ENCODE measurements at places on chromosomes 2 and 18.
A peak's percentile ranks its signal among the peaks of the same experiment; 100 is the strongest.

DNA sequence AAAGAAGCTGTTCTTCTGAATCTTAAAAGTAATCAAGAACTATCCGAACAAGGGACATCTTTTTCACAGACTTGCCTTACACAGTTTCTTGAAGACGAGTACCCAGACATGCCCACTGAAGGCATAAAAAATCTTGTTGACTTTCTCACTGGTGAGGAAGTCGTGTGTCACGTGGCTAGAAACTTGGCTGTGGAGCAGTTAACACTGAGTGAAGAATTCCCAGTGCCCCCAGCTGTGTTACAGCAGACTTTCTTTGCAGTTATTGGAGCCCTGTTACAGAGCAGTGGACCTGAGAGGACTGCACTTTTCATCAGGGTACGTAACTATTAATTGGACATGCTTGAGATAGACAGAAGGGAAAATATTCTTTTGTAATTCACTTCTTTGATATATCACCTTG lies 2.4 kb downstream of the MRPL44 start:
- DNase-seq = no peak

GRCh38 chr2:74567881-74568280 lies 13.4 kb downstream of the DOK1 start:
- DNase-seq = no peak

DNA sequence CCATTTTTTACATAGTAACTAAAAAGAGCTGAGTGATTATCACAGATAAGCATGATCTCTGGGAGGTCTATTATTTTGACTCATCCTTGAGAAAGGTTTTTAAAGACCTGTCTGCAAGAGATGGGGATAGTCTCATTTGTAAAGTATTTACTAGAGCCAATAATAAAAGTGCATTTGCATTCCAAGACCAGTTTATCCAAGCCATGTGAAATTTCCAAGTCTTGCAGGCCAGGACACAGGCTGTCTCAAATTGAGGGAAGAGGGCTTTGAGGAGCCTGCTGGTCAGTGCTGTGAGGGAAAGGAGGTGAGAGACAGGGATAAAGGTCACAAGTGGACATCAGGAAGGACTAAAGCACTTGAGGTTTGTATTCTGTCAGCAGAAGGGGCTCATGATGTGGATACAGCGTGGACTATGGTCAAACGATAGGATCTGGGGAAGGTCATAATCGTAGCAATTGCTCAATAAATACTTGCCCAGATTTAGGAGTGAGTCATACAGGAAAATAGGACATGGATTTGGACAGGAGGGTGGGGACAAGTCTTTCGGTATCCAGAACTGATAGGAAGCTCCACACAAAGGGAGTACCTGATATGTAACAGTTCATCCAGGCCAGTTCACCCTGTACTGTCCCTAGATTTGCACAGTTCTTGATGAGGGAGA lies 6.6 kb upstream of the CDH2 start:
- no peak for DNase-seq

GRCh38 chr2:149954981-149955600 lies 367.5 kb upstream of the MMADHC start:
- DNase-seq = no peak

DNA sequence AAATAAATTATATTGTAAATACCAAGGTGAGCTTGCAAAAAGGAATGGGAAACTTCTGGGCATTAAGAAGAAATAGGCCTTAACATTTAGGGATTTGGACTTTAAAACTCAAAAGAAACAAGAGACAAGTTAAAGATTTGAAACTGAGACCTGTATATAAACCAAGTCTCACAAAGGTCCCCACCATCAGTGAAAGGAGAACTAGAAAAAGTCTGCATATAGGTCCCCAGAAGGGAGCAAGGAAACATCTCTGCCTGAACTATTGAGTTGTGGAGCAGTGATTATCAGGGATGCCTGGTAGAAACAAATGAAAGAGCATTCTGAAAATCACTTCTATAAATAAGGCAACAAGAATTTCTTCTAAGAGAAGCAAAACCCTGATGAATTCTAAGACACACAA lies 30.5 kb upstream of the ITGAV start:
- DNase-seq = no peak

DNA sequence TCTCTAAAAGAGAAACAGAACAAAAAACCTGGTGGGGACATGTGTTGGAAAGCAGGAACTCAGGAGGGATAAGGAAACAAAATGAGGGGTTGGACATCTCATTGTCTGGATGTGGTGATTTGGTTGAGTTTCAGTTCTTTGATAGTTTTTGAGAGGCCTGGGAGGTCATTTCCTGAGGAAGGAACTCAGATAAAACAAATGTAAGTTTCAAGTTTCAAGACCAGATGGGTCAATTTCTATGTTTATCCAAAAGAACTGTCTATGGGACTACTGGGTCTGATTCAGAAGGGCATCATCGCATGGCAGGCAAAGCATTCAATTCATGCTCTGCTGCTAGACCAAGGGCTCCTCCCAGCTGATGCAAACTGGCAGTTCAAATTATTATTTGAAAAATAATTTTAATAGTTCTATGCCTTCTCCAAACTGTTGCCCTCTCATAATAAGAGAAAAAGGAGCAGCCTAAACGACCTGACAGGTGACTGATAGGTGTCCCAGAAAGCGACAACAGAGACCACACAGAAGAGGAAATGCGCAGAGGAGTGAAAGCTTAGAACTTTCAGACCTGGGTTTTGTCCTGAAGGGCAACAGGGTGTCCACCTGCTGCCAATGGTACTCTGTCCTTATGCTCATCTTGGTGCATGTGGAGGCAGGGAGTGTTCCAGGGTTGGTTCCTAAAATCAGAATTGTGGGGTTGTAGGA lies 39.3 kb upstream of the SH3RF3 start:
- no peak for DNase-seq

DNA sequence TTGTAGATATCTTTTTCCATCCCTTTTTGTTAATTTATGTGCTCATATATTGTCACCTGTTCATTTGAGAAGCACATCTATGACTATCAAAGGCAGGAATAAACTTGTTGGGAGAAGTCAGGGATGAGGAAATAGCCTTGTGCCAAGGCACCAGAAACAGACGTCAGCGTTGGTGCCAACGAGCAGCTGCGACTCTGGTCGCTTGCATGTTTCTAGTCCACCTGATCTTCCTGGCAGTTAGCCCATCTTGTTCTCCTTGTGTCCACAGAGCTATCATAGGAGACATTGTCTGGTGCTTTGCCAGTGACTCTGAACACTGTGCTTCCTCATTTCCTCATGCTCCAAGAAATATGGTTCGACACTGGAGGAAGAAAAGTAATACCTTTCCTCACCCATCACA lies 374.4 kb downstream of the PTPRM start:
- peak; percentile 39 for DNase-seq

- DNase-seq = no peak
These were observed 546.8 kb upstream of the NETO1 start for GRCh38 chr18:73414598-73414997.

GRCh38 chr2:9297807-9298206 lies 91.2 kb downstream of the ASAP2 start:
- DNase-seq = no peak

DNA sequence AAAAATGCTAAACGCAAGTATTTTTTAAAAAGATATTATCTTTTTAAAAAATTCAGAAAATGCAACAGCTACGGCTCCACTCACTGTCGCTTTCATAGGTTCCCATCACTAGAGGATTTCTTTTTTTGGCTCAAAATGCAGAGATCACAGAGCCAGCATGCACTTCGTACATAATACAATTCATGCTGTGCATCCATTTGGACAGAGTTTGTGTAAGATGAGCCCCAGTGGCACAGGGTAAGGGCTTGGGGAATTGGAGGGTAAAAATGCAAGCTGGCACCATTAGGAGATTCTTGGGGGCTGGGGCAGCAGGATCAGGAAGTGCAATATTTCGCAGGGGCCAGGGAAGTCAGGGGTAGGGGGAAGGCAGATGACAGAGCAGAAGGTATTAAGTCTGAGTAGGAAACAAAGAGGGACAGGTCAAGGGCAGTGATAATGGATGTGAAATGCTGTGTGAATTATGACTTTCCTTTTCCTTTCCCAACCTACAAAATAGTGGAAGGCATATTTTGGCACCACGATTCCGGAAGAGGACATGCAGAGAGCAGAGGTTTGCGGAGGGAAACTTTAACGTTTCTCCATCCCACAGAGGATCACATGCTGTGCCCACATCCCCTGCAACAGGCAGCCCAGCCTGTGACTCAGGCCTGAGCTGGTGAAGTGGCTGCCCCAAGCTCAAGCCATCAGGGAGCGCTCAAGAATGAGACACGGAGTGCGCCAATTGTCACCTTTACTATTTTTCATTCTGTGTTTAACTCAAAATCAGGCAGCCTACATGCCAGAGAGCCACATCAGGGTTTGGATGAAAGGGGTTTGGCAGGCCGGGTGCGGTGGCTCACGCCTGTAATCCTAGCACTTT lies 4.7 kb downstream of the CAPG start:
- DNase-seq = no peak

DNA sequence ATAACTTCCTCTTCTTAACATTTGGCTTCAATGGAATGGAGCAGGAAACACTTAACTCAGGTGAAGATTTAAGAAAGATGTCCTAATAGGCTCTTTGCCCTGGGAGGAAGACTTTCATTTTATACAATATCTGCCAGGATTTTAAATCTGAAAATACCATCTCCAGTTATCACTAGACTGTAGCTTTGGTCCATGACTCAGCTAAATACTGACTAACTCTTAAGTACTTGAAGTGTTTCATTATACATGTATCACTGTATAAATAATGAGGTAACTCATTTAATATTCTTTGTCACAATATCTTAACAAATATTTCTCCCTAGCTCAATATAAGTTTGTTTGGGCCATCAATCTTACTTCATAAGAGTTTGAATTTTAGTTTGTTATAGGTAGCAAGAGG lies 34.7 kb downstream of the RBKS start:
- DNase-seq = no peak

- no peak for DNase-seq
These were observed 21.6 kb downstream of the EPAS1 start for GRCh38 chr2:46318579-46319460.

DNA sequence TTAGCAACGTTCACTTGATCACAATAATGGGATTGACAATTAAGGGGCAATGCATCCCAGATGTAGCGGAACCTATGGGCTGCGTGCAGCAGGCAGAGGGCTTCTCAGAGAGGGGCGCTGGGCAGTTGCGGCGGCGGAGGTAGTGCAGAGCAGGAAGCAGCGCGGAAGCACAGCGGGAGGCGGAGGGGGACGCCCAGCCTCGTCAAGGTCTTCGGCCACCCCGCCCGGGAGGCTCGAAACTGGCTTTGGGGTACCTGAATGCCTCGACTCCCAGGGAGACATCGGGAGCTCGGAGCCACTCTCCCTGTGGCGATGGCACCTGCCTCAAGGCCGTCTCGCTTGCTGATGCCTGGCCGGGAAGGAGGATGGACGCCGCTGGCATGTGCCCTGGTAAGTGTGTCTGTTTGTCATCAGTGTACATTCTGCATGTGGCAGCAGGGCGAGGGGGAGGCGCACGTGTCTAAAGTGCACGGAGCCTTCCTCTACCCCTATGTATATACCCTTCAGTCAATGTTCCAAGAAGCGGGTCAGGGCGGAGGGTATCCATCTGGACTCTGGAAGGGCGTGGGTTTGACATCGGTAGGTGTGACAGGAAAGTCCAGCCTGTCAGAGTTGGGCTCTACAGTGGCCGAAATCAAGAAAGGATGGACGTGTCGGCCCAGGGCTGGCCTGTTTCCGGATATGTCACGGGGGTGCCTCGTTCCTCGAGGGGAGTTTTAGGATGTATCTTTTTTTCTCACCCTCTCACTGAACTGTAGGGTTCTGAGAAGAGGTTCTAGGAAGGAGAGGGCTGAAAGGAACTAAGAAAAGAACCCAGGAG lies 7.5 kb upstream of the SP9 start:
- DNase-seq = no peak

DNA sequence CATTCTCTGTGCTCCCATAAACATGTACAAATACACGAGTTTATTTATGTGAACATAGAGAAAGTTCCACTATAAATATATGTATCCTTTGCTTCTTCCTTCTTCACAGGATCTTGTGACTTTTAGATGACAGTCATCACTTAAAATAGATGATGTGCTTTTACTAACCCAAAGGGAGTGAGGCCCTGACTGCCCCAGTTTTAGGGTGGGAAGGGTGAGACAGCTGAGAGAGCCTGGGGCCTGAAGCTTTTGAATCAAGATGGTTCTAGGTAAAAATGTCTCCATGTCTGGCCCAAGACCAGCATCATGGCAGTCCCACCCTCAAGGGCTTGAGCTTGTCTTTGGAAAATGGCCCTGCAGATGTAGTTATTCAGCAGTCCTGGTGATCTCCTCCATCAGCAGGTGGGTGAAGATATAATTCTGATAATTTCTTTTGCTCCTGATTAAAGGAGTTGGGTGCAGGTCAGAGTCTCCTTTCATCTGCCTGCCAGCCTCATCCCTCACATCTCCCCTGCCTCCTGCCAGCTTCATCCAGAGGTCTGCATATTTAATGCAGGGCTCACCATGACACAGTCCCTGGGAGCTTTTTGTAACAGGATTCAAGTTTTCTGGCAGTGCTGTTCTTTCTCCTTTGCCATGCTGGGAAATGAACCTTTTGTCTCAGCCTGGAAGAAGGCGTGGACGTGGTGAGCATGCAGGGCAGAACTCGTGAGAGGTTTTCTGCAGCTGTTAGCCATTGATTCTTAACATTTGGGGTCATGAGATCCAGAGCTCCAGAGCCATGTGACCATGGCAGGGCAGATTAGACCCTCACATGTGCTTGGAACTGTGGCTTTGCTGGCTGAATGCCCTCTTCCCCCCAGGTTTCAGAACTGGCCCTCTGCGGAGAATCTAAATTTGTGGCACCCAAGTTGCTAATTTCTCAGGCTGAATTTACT lies 2.7 kb downstream of the HRH4 start:
- no peak for DNase-seq

DNA sequence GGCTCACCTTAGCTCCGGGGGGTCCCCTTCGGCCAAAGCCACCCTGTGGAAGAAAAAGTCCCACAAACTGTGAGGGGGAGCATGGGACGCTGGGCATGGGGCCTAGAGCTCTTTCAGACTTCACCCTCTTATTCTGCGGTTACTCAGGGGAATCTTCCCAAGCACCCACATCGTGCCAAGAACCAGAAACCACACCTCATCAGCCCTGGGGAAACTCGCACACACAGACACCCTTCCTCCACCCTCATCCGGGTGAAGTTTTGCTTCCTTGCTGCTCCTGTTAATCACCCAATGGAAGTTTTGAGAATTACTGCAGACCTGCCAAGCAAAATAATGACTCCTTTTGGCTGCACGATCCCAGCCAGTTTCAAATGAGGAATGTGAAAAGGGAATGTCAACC lies 59.1 kb downstream of the COL6A3 start:
- DNase-seq = no peak

DNA sequence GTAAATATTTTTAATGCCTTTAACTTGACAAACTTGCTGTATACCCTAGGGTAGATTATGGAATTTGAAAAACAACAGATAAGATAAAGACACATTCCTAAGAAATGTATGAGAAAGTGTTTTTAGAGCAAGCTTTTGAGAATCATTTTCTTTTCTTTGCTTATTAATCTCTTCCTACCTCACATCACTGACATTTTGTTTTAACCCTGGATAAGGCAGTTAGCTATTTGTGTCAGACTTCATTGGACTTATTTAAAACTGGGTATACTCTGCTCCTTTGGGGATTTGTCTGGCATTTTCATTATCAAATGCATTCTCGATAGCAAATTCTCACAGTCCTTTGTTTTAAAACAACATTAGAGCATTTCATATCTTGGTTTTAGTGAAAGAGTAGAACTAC lies 17.2 kb downstream of the EML4 start:
- DNase-seq = no peak
